ENCODE measurements at places on chromosomes 2 and 18. TPM values are rescaled to one million over a fixed set of nuclear protein-coding genes. Genes with fewer than 3 reads are reported as not detected.

APCDD1 gene
- total RNA-seq, result 9.2 TPM

POU3F3 gene
- not detected for total RNA-seq

CABYR gene
- total RNA-seq, result 2.0 TPM

DNAJC5G gene
- total RNA-seq, result not detected

TPO gene
- not detected for total RNA-seq

GDF7 gene
- total RNA-seq, result 0.36 TPM

ERBB4 gene
- total RNA-seq, result not detected

ALPP gene
- total RNA-seq, result not detected

MARCHF4 gene
- 4.7 TPM for total RNA-seq

SRBD1 gene
- total RNA-seq, result 11.8 TPM

TCF23 gene
- under 0.01 TPM for total RNA-seq

Data from cardiac atrium fibroblast (primary cell).